ENCODE measurements at places on chromosomes 5 and 9.

- DNase-seq, result no peak
These were observed 34.2 kb downstream of the PRKACG start for GRCh38 chr9:68979538-68980314.

DNA sequence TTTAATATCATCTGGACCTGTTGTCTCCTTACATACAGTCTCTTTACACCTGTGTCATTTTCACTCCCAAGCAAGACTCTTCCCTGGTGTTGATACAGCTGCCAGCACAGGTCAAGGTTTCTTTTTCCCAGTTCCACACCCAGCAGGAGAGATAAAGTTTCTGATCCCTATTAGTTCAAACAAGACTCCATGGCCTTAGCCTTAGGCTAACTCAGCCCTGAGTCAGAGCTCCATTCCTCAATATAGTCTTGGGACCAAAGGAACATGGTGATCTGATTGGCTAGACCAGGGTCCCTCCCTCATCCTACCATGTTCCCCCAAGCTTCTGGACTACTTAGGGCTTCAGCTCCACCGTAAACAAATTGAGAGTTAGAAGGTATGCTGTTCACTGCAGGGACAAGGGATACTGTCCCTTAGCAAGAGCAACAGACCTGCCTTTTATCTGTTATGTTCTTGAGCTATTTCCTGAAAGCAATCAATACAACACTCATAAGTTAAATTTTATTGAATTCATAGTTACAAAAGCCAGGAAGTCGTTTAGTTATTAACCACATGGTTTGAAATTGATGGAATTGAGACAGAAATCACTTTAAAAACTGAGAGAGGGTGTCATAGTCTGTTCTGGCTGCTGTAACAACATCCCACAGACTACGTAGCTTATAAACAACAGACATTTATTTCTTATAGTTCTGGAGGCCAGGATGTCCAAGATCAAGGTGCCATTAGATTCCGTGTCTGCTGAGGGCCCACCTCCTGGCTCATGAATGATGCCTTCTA is 20.5 kb downstream of the SLC1A1 start:
- no peak for DNase-seq

DNA sequence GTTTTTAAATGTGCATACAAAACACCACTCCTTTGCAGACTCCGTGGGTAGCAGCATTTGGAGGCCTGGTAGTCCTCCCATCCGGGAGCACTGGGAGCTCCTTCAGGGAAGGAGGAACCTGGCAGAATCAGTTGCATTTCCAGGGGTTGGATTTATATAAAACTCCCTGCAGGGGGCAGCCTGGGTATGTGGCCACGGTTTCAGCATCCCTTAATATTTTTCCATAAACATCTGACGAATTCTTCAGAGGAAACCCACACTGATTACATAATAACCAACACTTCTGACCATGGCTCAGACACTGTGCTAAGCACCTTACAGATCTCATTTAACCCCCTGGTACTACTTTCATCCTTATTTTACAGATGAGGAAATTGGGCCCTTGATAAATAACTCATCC is 6.1 kb upstream of the AFAP1L1 start:
- peak; percentile 51 for DNase-seq

DNA sequence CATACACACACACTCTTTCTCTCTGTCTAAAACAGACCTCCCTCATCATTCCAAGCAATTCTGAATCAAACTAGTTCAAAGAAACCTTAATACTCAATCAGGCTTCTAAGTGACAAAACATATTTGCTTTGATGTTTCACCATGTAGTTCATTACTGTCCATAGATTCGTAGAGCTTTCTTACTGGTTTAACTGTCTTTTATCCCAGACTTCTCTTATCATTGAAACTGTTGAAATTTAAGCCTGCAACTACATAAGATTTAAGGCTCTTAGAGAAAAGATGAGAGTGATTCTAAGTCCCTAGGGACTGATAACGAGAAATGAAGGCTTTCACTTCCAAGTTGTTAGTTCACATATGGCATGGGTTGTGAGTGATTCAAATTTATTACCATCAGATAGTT is 11.0 kb upstream of the PLAC8L1 start:
- DNase-seq, result no peak
